Activated naive CD4-positive, alpha-beta T cell treated with anti-CD3 and anti-CD28 coated beads for 36 hours (primary cell): ENCODE measurements at places on chromosomes 6 and 20.

DNA sequence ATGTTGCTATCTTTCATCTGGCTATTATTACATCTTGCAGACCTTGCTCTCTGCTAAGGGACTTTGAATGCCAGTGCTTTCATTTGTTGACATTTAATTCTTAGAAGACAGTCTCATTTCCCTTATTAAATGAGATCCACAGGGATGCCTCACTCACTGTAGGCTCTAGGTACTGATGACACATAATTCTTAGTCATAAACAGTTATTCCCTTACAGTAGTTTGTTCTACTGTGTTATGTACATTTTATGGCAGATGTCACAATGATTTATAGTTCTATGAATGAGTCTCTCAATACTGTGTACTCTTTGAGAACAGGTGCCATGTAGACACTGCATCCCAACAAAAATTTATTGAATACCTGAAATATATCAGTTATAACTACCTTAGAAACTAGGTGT is 70.3 kb downstream of the FAM83B start:
- no peaks in the 10 kb centered on the region for H3K27me3 ChIP-seq
- no peaks in the 10 kb centered on the region for H3K4me1 ChIP-seq
- no peak for DNase-seq
- H3K27ac ChIP-seq = no peak overlapping the region
- no peak overlapping the region for H3K4me3 ChIP-seq

- no peaks in the 10 kb centered on the region for H3K4me1 ChIP-seq
- H3K4me3 ChIP-seq = no peak overlapping the region
- H3K36me3 ChIP-seq = no peaks in the 10 kb centered on the region
- no peak overlapping the region for H3K27ac ChIP-seq
- H3K27me3 ChIP-seq = peaks cover 12% of the 10 kb centered on the region
Observed at GRCh38 chr6:30121446-30122366, 8.8 kb upstream of the TRIM31 start.

GRCh38 chr20:24102290-24102689 is 113.7 kb upstream of the GGTLC1 start:
- no peak overlapping the region for H3K4me3 ChIP-seq
- H3K36me3 ChIP-seq = no peaks in the 10 kb centered on the region
- peaks cover 5% of the 10 kb centered on the region for H3K27me3 ChIP-seq

GRCh38 chr20:35304956-35305355 is 12.7 kb upstream of the FAM83C start:
- peaks cover 54% of the 10 kb centered on the region for H3K4me1 ChIP-seq
- no peaks in the 10 kb centered on the region for H3K27me3 ChIP-seq
- no peak overlapping the region for H3K4me3 ChIP-seq
- peak overlapping the region; percentile 93 for H3K27ac ChIP-seq

DNA sequence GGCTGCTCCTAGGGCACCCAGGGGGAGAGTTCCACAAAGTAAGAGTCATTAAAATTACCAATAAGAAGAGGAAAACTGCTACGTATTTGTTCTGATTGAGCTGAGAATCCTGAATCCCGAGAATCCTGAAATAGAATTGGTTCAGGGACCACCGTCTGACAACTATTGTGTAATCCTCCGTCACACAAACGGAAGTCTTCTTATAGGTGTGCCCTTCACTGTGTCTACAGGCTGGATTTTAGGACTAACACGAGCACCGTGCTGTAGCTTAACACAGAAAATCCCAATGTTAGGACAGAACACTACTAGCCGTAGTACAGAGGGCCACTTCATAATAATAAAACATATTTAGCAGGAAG is 50.6 kb upstream of the RNF182 start:
- no peak overlapping the region for H3K27ac ChIP-seq
- H3K36me3 ChIP-seq = no peaks in the 10 kb centered on the region
- DNase-seq = no peak
- H3K27me3 ChIP-seq = peaks cover 4% of the 10 kb centered on the region
- peak overlapping the region; percentile 74 for H3K4me3 ChIP-seq

- peak overlapping the region; percentile 56 for H3K27ac ChIP-seq
- peaks cover 52% of the 10 kb centered on the region for H3K36me3 ChIP-seq
- no peak for DNase-seq
- H3K4me3 ChIP-seq = no peak overlapping the region
Observed at GRCh38 chr20:43681468-43681942, 14.6 kb downstream of the MYBL2 start.

DNA sequence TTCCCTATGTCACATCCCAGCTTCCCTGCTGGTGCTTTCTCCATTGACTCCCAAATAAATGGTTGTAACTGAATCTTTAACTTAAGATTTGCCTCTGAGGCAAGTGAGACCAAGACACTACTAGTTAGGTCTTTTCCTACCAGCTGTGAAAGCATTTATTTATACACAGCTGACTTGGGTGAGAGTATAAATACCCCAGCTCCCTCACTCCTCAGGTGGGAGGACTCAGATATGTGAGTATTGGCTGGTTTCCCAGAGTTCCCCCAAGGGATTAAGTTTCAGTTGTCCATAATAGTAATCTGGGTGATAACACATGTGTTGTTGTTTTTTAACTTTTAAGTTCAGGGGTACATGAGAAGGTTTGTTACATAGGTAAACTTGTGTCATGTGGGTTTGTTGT is 49.8 kb downstream of the CFAP61 start:
- H3K27me3 ChIP-seq = peaks cover 16% of the 10 kb centered on the region
- no peak overlapping the region for H3K27ac ChIP-seq
- no peaks in the 10 kb centered on the region for H3K36me3 ChIP-seq

GRCh38 chr6:87558446-87558845 is 31.3 kb downstream of the RARS2 start:
- no peak overlapping the region for H3K27ac ChIP-seq
- no peak overlapping the region for H3K4me3 ChIP-seq
- H3K27me3 ChIP-seq = no peaks in the 10 kb centered on the region
- H3K4me1 ChIP-seq = no peaks in the 10 kb centered on the region
- H3K36me3 ChIP-seq = peaks cover 22% of the 10 kb centered on the region

- no peak overlapping the region for H3K27ac ChIP-seq
- no peak for DNase-seq
- no peaks in the 10 kb centered on the region for H3K27me3 ChIP-seq
- no peaks in the 10 kb centered on the region for H3K4me1 ChIP-seq
- no peaks in the 10 kb centered on the region for H3K36me3 ChIP-seq
Observed at GRCh38 chr20:9348747-9349146, 165.6 kb upstream of the LAMP5 start.

DNA sequence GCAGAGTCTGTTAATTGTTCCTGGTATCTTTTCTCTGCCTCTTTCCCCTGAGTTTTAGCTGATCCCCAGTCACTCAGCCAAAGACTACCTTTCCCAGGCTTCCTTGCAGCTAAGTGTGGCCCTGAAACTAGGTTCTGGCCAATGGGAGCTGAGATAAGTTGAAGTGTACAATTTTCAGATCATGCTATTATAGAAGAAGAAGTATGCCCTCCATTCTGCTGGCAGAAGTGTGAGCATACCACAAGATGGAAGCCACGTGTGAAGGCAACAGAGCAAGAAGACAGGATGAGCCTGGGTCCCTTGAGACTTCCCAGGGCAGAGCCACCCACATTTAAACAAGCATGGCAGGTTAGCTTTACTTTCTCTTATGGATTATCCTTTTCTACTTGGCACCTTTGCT is 273.2 kb downstream of the HIVEP2 start:
- H3K27ac ChIP-seq = no peak overlapping the region
- H3K27me3 ChIP-seq = no peaks in the 10 kb centered on the region
- peaks cover 14% of the 10 kb centered on the region for H3K4me1 ChIP-seq
- DNase-seq = no peak
- no peaks in the 10 kb centered on the region for H3K36me3 ChIP-seq

DNA sequence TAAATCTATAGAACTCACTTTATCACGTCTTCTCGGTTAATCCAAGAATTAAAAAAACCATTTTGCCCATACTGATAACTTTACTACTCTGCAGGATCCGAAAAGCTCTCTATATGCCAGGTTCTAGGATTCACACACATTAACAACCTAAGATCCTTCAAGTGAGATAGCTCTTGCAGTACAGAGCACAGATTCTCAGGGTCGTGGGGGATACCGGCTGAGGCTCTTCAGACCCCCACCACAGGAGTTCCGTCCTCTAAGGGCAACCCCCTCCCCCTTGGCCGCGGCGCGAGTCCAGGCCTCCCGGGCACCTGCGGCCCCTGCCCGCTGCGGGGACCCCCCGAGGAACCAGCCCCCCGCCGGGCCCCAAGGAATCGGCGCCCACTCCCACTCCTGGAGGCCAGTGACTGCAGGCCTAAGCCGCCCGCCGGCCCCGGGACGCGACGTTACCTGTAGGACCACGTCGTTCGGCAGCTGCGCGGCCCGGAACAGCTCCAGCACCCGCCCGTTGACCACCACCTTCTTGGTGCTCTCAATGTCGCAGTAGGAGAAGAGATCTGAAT is 892 bp downstream of the REPS1 start:
- no peak for DNase-seq
- H3K27me3 ChIP-seq = no peaks in the 10 kb centered on the region
- H3K27ac ChIP-seq = peak overlapping the region; percentile 37
- H3K4me3 ChIP-seq = peak overlapping the region; percentile 69

DNA sequence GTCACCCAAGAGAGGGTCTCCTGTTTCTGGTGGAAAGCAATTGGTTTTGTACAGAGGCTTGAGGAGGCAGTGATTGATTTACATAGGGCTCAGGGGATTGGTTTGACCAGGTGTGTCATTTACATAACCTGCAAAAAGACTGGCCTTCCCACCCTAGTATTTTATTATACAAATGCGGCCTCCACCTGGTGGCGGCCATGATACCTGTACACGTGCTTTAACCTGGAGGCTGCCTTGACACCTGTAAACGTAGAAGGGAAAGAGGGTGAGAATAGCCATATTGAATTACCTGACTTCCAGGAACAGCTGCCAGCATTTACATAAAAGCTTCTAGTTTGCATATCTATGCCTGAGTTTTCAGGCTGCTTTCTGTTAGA is 48.7 kb downstream of the HLA-DPB1 start:
- no peak overlapping the region for H3K27ac ChIP-seq
- H3K4me1 ChIP-seq = no peaks in the 10 kb centered on the region
- H3K27me3 ChIP-seq = peaks cover 5% of the 10 kb centered on the region
- no peak overlapping the region for H3K4me3 ChIP-seq
- peaks cover 1% of the 10 kb centered on the region for H3K36me3 ChIP-seq

- peak overlapping the region; percentile 97 for H3K4me3 ChIP-seq
- H3K27me3 ChIP-seq = no peaks in the 10 kb centered on the region
- DNase-seq = no peak
- peak overlapping the region; percentile 100 for H3K27ac ChIP-seq
Observed at GRCh38 chr20:32357375-32357868, 709 bp upstream of the ASXL1 start.

DNA sequence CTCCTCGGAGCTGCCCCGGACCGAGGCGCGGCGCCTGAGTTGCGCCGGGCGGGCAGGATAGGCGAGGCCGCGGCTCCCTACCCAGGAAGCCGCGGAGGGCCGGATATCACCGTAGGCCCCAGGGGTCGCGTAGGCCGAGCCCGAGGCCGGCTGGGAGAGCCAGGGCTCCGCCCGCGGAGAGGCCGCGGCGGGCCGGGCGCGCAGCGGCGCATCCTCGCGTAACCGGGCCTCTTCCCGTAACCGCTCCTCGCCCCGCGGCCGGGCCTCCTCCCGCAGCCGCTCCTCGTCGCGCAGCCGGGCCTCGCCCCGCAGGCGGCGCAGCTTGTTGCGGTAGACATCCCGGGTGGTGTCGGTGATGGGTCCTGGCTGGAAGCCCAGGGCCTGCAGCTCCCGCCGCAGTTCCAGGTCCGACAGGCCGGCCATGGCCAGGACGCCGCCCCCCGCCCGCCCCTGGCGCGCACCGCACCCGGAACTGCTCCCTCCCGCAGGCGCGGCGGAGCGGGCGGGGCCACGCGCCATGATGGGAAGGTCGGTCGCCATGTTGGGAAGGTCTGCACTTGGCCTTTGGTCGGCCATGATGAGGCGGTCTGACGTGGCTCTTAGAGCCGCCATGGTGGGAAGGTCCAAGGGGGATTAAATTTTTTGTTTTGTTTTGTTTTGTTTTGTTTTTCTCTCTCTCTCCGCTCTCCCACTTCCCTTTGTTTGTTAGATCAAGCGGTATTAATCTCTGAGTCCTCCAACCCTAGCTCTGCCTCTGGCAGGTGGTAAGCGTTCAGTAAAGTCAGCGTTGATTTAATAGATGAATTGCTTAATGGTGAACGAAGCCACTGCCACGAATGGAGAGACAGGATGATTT is at the start of gene LEMD2:
LEMD2 (minus strand) TSS at position 437 of the 856 bp plus-strand sequence; CDS start at position 423, 14 bp downstream.
- H3K27ac ChIP-seq = peak within 1 kb of the TSS; percentile 92
- no peaks in the 10 kb centered on the region for H3K27me3 ChIP-seq
- H3K36me3 ChIP-seq = peaks cover 15% of the 10 kb centered on the region
- H3K4me3 ChIP-seq = peak within 1 kb of the TSS; percentile 88
- H3K4me1 ChIP-seq = peaks cover 41% of the 10 kb centered on the region
- peak; percentile 95 for DNase-seq

GRCh38 chr6:18845896-18846295 is 458.7 kb downstream of the RNF144B start:
- no peaks in the 10 kb centered on the region for H3K36me3 ChIP-seq
- no peak for DNase-seq

DNA sequence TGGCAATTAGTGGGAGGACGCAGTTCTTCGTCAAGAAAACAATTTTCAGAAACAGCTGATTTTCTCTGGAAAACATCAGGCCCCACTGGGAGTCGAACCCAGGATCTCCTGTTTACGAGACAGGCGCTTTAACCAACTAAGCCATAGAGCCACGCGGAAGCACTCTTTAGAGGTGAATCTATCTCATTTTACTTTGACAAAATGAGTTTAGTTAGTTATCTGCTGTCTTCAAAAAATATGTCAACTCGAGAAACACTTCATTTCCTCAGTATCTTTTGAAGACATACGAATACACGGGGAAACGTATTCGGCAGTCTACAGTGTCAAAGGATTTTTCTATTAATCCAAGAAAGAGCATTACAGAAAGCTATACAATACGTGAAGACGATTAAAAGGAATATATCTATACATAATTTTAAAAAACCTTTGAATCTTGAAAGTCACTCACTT is 26.7 kb downstream of the GPX6 start:
- peak overlapping the region; percentile 81 for H3K4me3 ChIP-seq
- peaks cover 6% of the 10 kb centered on the region for H3K36me3 ChIP-seq
- H3K27me3 ChIP-seq = peaks cover 56% of the 10 kb centered on the region
- DNase-seq = peak; percentile 54
